ENCODE measurements at places on chromosomes 1 and 21.

- DNase-seq: no peak
Measured at GRCh38 chr1:231383159-231383860, 38.8 kb downstream of the EGLN1 start.

DNA sequence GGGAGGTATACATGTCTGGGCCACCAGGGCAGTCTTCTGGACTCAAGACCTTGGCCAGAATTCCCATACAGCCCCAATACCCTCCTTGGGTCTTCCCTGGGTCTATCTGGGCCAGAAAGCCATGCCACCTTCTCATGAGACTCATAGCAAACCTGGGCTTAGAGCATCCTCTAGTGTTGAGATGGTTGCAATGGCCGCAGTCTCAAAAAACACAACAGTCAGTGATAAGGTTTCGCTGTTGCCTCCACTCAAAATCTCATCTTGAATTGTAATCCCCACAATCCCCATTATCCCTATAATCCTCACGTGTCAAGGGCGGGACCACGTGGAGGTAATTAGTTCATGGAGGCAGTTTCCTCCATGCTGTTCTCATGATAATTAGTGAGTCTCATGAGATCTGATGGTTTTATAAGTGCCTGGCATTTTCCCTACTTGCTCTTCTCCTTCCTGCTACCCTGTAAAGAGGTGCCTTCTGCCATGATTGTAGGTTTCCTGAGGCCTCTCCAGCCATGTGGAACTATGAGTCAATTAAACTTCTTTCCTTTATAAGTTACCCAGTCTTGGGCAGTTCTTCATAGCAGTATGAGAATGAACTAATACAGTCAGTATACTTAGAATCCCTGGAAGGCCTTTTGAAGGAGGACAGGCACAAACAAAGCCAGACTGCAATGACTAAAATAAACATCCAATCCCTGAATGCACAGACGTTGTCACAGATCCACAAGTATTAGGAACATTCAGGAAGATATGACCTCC is 77.0 kb downstream of the CTH start:
- DNase-seq: peak; percentile 7

DNA sequence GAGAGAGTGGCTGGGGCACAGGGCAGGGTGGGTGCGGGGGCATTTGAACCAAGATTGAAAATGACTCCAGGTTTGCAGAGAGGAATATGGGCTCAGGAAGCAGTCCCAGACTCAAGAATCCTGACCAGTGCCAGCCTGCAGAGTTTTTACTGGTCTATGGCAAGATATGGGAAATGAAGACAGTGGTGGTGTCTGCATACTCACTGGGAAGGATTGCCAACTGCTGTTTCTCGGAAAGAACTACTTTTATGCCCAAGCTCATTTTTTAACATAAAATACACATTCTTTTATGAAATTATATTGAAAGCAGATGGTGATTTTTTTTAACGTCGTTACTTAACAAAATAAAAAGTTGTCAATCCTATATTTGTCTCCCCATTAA is 401.8 kb downstream of the CAMTA1 start:
- DNase-seq: no peak

DNA sequence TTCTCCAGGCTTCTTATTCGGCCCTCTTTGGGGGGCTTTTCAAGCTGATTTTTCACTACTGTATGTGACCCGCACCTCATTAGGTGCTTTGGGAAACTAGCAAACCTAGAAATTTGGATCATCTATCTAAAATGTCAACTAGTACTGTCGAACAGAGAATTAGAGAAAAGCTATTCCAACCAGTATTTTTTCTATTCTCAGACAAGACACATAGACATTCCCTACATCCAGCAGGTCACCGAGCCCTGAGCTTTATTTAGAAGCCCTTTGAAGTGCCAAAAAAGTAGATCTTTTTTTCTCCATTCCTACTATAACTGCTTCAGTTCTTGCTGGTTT is 310 bp upstream of the SSR2 start:
- DNase-seq: no peak

- no peak for DNase-seq
Measured at GRCh38 chr1:71861022-71861421, 421.3 kb downstream of the NEGR1 start.

- no peak for DNase-seq
Measured at GRCh38 chr1:40305451-40305850, 11.6 kb downstream of the COL9A2 start.

GRCh38 chr1:59139396-59139795 is 157.5 kb upstream of the FGGY start:
- DNase-seq: no peak

- DNase-seq: peak; percentile 64
Measured at GRCh38 chr1:3910049-3910731, 10.1 kb upstream of the C1orf174 start.

DNA sequence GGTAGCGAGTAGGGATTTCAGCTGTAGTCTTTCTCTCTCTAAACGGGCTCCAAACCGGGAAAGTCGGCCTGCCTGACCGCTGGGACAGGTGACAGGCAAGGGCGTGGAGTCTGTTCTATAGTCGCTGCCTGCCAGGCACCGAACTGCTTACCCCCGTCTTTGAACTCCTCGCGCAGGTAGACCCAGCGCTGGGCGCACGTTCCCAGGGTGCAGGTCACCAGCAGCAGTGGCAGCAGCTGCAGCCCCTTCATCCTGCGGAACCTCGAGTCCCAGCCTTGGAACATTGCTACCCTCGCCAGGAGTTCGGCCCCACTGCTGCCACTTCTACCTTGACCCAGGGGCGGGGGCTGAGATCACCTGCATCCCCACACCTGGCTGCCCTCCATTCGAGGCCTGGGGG is 22.2 kb upstream of the OSBPL9 start:
- DNase-seq: no peak

DNA sequence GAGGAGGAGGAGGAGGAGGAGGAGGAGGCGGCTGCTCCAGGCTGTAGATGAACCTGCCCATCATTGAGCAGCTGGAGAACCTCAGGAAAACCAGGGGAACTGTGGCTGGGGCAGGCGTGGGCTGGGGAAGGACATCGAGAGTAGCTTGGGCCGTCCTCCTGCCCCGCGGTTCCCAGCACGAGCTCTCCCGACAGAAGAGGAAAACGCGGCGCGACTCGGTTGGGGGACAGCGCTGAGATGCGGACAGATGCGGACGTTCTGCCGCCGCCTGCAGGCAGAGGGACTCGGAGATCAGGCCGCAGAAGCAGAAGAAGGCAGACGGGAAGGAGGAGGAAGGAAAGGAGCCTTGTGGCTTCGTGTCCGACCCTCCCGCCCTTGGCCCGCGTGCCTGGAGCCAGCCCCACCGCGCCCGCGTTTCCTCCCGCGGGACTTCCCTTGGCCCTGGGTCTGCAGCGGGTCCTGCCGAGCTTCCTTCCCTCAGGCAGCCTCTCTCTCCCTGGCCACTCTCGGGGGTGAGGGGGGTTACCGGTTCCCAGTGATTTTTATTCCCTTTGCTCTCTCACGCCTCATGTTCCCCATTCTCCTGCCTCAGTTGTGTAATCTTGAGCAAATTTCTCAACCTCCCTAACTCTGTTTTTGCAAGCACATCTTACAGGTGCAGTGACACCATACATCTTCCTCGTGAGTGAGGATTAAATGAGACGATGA is 1.7 kb upstream of the TNFRSF9 start:
- DNase-seq: no peak

GRCh38 chr1:49297783-49298182 is 521.1 kb upstream of the BEND5 start:
- DNase-seq: no peak

DNA sequence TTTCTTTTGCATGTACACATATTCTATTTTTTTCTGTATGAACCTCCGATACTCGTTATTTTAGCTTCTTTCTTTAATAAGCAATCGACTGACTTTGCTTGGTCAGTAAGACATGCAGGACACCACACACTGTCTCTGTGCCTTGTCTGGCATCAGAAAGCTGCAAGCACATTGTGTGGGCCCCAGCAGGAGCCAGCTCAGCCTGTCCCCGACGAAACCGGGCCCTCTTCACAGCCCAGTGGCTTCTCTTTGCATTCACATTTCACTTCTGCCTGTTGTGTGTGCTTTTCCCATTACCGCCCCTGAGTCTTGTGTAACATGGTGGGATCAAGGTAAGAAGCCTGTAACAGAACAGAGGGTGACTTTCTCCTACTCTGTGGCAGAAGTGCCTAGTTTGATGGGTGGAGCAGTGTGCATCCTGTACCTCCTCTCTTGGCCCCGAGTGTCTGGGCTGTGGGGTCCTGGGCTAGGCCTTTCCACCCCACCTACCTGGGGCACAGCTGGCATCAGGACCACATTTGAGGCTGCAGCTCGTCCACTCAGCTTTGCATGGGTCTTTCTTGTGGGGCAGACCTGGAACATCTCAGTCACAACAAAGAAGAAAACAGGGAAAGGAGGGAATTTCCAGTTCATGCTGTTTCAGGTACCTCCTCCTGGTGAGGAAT is 118.9 kb upstream of the COL6A1 start:
- DNase-seq: peak; percentile 66

GRCh38 chr1:68384872-68385411 is 64.8 kb downstream of the RPE65 start:
- no peak for DNase-seq

DNA sequence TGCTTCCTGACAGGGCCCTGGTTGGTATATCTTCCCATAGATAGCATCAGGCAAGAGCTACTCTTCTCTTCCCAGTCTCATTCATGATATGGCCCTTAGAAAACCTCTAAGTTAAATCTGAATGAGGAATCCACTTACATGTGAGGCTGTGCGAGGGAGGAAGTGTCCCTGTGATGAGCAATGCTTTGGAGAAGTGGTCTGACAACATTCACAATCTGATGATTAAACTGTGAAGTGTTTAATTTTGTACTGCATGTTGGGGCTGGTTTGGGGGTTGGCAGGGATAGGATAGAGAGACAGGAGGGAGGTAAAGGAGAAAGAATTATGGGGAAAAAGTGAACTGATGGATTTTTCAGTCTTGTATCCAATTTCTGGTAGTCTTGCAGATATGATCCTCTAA is 421.2 kb upstream of the DAB1 start:
- no peak for DNase-seq

DNA sequence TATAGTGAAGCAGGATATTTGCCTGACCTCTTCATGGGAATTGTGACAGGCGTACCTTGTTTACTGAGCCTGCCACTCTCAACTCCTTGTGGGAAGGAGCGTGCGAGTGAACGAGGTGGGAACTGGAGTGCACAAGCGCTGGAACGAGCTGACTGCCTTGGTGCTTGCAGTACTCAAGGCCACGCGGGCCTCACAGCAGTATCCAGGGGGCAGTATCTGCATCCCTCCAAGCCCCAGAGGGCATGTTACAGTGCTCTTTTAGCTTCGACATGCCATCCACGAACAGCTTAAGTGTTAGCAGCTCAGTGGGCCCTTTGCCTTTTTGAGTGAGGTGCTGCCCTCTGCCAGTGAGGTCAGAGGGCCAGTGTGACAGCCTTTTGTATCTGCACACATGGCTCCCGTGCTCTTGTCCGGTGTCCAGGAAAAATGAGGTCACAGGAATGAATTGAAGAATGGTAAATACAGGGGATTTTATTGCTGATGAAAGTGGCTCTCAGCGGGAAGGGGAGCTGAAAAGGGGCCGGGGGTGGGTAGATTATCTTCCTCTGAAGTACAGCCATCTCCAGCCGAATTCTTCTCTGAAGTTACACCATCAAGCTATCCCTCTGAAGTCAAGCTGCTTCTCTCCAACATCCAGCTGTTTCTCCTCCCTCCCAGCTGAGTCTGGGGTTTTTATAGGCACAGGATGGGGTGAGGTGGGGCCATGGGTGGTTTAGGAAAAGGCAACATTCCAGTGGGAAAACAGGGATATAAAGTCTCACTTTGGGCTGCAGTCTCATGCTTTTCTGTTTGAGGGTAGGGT is 69.3 kb downstream of the EPB41 start:
- no peak for DNase-seq

DNA sequence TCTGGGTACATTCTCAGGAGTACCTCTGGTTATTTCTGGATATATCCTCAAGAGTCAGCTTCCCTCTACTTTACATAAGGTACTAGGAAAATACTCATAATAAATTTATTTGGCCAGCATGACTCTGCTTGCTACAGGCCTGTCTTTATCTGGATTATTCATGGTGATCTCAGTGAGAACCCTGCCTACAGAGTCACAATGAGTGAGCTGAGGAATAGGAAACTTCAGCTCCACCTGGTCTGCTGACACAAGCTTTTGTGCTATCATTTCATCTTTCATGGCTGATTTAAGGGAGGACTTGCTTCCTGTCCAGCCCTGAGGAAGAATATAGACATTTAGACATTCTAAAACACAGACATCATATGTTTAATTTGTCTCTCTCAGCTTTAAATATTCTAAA is 19.5 kb upstream of the SUCO start:
- no peak for DNase-seq

- no peak for DNase-seq
Measured at GRCh38 chr1:101247404-101248287, 10.8 kb downstream of the S1PR1 start.

- no peak for DNase-seq
Measured at GRCh38 chr1:107920561-107920960, 44.4 kb downstream of the VAV3 start.

DNA sequence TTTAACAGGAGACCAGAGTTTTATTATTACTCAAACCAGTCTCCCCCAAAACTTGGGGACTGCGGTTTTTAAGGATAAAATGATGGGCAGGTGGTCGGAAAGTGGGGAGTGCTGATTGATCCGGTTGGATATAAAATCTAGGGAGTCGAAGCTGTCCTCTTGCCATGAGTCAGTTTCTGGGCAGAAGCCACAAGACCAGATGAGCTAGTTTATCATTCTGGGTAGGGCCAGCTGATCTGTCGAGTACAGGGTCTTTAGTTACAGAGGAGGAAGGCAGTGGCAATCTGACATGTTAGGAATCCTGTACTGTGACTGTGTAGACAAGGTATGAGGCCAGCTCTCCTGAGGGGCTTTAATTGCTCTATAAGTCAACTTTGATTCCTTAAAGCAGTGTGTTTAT is 22.9 kb upstream of the FOXE3 start:
- no peak for DNase-seq

DNA sequence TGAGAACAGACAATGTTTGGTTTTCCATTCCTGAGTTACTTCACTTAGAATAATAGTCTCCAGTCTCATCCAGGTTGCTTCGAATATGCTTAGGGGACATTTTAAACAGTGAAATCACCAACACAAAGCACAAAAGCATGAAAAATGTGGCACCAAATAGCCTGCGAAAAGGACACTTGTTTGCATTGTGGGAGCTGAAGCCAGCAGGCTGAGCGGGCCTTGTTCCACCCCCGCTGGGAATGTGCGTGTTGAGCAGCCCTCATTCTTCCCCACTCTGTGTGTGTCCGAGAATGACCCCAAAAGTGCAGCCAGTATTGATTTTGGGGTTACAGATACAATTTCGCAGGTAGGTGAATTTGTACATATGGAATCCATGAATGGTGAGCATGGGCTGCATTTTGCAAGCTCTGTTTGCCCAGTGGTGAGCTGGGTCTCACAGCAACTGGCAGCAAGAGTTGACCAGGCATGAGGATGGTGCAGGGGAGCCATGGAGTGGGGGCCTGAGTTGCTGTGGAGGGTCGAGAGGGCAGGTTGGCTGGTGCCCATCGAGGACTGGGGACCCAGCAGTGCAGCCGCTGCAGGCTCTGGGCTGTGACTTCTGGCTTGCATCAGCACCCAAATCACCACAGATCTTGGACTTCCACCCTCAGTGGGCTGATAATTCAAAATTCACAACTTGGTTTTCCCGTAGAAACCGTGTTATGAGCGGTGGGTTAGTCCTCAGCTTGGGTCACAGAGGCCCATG is 29.4 kb downstream of the NENF start:
- DNase-seq: no peak

Data from NCI-H526 (cell line).